ENCODE measurements at places on chromosomes 6 and 20.

DNA sequence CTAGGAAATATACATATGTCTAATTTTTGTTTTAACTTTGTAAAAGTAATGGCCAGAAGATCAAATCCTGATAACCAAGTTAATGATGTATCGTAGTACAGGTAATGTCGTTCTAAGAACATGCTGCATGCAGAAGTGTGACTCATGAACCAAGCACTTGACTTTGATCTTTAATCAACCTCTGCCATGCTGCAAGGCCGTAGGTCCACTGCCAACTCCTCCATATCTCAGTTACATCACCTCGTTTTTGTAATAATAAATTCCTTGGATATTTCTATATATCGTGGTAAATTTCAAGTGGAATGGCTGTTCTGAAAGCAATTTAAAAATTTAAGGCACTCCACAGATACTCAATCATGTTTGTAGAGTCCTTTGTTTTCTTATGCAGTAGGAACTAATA lies 771.7 kb downstream of the EPHA7 start:
- no peak for DNase-seq

GRCh38 chr6:34865107-34865506 lies 22.7 kb downstream of the TAF11 start:
- DNase-seq, result no peak

GRCh38 chr6:83190626-83191025 lies 2.4 kb downstream of the PGM3 start:
- DNase-seq, result no peak

GRCh38 chr6:40524797-40525585 lies 62.2 kb downstream of the LRFN2 start:
- no peak for DNase-seq

DNA sequence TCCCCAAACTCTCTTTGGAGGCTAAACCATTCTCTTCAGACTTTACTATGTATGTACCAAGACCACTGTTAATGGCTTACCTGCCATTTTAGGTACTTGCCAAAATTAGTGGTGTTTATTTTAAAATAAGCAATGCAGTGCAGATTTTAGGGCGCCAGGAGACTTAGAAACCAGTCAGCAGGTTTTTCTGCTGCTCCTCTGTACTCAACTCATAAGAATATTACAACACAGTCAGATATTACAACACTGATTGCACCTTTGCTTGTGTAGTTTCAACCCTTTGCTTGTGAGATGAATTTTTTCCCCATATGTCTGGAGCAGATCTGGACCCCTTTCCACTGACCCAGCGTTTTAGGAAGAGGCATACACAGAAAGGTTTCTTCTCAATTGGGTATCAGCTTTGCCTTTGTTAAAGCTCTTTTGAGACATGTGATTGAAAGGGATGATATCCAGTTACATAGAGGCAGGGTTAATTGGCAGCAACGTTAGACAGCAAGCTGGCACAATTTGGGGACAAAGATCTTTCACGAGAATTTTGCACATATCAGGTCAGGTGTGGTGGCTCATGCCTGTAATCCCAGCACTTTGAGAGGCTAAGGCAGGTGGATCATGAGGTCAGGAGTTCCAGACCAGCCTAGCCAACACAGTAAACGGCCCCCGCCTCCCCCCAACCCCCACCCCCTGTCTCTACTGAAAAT lies 6.2 kb downstream of the TTPAL start:
- DNase-seq, result no peak

DNA sequence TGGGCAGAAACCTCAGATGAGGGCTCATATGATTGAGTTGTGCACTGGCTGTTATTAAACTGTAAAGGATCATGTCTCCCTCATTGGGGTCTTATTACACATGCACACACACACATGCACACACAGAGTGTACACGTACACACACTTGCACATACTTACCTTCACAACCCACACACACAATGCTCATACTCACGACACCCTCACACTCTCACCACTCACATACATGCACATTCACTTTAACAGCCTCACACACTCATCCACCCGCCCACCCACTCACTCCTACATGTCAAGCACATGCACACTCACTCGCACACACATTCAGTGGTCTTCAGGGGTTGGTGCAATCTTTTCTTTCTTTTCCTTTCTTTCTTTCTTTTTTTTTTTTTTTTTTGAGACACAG lies 5.4 kb downstream of the CSTL1 start:
- no peak for DNase-seq

DNA sequence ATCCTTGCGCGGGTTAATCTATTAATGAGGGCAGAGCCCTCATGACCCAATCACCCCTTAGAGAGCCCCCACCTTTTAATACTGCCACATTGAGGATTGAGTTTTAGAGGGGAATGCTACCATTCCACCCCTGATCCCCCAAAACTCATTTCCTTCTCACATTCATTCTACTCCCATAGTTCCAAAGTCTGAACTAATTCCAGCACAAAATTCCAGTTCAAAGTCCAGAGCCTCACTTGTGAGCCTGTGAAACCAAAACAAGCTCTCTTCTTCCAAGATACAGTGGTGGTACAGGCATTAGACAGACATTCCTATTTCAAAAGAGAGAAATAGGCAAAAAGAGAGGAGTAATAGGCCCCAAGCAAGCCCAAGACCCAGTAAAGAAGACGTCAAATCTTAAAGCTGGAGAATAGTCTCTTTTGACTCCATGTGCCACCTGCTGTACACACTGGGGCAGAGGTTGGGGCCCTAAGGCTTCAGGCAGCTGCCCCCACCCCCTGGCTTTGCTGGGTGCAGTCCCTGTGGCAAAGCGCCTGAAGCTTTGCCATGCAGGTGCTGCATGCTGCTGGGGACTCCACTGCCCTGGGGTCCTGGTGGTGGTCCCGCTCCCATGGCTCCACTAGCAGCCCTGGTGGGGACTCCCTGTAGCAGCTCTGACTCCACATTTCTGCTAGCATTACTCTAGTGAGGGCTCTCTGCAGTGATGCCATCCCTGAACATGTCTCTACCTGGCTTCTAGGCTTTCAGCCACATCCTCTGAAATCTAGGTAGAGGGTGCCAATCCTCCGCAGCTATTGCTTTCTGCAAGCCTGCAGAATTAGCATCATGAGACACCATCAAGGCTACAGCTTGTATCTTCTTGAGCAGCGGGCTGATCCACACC lies 41.3 kb downstream of the RSPH3 start:
- no peak for DNase-seq

- no peak for DNase-seq
Observed at GRCh38 chr6:122730775-122731386, 48.6 kb upstream of the FABP7 start.

- no peak for DNase-seq
Observed at GRCh38 chr6:150797949-150798348, 67.6 kb upstream of the MTHFD1L start.

DNA sequence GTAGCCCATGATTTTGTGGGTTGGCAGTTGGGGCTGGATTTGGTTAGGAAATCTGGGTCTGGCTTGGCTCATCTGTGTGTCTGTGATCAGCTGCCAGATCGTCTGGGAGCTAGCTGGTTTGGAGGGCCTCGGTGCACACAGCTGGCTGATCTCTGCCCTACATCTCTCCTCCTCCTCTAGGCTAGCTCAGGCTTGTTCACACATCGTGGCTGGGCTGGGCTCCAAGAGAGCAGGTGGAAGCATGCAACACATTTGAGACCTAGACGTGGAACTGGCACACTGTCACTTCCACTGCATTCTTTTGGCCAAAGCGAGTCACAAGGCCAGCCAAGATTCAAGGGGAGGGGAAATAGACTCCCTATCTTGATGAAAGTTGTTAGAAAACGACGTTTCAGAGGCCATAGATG lies 15.9 kb downstream of the NDUFAF5 start:
- DNase-seq, result no peak

DNA sequence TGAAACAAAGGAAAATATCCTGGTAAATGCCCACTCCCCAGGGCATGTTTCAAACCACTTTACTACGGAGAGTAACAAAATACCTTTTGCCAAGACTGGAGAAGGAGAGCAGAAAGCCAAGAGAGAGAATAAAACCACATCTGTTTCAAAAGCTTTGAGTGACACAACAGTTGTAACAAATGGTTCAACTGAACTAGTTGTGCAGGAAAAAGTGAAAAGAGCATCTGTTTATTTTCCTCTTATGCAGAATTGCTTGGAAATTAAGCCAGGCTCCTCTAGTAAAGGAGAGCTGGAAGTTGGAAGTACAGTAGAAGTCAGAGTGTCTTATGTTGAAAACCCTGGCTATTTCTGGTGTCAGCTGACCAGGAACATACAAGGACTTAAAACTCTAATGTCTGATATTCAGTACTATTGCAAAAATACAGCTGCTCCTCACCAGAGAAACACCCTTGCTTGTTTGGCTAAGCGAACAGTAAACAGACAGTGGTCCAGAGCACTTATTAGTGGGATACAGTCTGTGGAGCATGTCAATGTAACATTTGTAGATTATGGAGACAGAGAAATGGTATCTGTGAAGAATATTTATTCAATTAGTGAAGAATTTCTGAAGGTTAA lies 2.6 kb downstream of the TDRD6 start:
- DNase-seq, result no peak

GRCh38 chr20:32539026-32539816 lies 45.9 kb downstream of the NOL4L start:
- no peak for DNase-seq

- no peak for DNase-seq
Observed at GRCh38 chr20:20212675-20213096, 155.2 kb upstream of the INSM1 start.

GRCh38 chr6:63963769-63964315 lies 328.2 kb downstream of the PHF3 start:
- DNase-seq, result no peak

DNA sequence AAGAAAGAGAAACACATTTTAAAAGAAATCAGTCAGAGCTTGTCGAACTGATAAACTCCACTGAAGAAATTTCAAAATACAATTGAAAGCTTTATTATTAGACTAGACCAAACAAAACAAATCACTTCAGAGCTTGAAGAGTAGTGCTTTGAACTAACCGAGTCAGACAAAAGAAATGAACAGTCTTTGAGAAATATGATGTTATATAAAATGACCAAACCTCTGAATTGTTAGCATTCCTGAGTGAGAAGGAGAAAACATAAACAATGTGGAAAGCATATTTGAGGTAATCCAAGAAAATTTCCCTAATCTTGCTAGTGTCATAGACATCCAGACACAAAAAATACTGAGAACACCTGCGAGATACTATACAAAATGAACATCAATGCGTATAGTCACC lies 13.2 kb upstream of the CST4 start:
- DNase-seq, result no peak

- DNase-seq, result no peak
Observed at GRCh38 chr20:56587307-56588041, 41.6 kb upstream of the TFAP2C start.

GRCh38 chr6:34630040-34630439 lies 66.5 kb downstream of the ILRUN start:
- no peak for DNase-seq

DNA sequence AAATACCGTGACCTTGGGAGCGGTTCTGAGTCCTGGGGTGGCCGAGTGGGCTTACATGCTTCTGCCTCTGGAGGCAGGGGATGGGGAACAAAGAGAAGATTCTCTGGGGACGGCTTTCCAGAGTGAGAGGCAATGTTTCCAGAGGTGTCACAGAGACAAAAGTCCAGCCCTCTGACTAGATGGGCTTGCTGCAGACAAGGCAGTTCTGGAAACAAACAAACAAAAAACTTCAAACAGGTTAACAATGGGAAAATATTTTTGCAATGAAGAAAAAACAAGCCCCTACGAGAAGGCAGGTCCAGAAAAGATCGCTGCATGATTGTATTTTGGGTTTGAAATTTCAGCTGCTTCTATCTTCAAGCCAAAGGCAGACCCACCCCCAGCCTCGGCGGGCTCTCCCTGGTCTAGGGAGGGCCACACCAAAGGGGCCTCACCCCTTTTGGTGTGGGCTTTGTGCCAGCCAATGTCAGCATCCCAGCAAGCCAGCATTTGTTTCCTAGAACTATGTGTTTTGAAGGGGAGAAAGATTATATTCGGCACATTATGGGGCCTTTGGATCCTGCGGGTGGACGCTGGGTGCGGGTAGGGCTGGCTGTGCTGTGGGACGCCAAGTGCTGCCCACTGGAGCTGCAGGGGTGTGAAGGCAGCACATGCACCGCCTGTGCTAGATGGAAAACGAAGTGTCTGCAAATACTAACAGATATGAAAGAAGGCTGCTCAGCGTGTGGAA lies 42.9 kb downstream of the RIOK1 start:
- no peak for DNase-seq

DNA sequence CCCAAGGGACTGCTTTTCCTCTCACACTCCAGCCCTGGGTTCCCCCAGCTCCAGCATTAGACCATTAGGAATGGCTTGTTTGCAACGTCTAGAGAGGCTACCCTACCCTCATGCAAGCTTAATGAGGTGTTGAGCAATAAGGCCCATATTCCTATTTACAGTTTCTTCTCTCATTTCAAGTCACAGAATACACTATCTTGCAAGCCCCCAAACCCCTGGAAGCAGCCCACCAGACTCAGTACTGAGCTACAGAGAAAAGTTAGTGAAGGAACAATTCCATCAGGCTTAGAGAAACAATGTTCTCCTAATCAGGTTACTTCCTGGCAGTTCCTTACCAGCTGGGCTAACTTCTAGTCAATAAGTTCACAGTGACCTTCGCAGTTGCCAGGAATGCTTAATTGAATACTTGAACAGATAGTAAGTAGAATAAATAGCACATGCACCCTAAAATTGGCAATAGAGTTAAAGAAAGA lies 606.5 kb upstream of the NOX3 start:
- no peak for DNase-seq

- no peak for DNase-seq
Observed at GRCh38 chr20:52859156-52859876, 112.8 kb upstream of the TSHZ2 start.

- DNase-seq, result no peak
Observed at GRCh38 chr6:131917318-131917717, 33.9 kb downstream of the CCN2 start.

DNA sequence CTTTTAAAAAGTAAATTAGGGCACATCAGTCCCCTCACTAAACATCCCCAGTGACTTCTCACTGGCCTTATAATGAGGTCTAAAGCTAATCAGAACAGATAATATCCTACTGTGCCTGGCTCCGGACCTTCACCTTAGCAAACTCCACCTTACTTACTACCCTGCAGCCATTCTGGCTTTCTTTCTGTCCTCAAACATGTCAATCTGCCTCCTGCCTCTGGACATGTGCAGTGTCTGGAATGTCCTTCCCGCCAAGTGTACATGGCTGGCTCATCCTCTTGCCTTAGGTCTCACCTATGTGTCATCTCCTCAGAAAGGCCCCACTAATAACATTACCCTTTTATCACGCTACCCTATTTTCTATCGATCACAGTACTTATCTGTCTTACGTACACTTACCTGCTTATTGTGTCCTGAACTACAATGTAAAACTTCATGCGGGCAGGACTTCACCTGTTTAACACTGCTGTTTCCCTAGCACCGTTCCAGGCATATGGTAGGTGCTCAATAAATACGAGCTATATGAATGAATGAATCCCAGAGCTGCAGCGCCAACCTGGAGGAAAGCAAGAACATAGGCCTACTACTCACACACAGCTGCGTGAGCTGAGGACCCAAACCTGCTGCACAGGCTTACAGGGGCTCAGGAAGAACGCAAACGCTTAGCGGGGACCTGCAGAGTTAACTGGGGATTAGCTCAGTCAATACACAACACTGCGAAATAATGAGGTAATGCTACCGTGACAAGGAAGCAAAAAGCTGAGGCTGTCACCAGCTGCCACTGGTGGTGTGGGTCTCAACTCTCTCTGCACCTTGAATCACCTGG lies 991 bp downstream of the UQCC2 start:
- no peak for DNase-seq
